Stimulated activated CD8-positive, alpha-beta memory T cell treated with anti-CD3 and anti-CD28 coated beads, Interleukin-7, amount 100 ng/mL, for 48 hours (primary cell): ENCODE measurements at places on chromosomes 6 and 20.

DNA sequence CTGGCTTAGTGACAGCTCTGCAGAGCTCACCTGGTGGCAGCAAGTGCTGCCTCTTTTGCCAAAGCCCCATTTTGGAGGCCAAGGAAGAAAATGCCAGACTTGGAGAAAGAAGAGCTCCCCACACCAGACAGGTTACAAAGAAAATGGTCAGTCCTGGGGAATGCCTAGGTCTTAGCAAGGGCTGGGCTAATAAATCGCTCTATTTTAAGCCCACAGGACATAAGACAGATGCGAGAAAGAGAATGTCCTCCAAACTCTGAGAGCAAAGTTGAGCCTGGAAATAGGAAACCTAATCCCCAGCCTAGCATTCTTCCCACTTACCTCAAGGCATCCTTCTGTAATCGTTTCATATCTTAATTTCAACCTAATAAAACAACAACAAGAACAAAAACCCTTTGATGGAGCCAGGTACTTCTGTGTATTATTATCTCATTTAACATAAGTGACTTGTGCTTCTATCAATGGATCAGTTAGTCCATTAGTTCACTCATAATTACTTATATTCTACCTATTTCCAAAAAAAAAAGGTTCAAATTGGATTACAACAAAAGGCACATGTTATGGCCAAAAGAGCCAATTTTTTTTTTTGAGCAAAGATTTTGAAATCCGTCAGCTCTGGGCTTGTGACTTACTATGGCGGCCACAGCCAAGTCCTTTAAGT is 40.4 kb upstream of the FAM83C start:
- DNase-seq: no peak

- no peak for DNase-seq
Observed at GRCh38 chr6:151440498-151440897, 11.4 kb downstream of the RMND1 start.

DNA sequence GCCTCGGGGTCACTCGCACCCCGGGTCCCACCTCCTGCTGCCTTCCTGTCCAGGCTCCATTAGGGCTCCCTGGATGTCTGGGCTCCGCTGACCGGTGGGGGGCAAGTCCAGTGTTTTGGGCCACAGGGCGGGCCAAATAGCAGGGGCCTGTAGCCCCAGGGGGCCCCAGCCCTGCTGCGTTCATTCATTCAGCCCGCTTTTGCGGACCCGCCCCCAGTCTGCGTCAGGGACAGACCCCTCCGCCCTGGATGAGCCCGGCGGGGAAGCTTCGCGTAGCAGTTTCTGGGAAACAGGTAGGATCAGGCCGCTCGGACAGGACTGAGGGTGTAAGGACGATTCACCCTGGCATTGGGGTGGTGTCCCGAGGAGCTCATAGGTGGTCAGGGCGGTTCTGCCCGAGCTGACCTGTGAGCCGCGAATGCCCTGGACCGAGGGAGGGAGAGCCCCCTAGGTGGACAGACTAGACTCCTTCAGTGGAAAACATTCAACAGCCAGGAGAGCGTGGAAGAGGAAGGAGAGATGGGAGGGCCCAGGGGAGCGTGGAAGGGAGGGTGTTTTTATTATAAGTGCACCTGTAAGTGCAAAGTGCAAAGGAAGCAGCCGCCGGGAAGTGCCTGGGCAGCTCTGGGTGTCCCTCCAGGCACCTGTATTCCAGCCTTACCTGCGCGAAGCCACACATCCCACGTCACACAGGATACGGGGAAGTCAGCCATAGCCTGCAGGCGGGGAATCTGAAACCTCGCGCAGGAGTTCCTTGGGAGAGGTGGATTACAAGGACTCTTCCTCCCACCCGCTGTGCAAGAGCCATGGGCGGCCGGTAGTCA is 662 bp downstream of the ENTPD6 start:
- DNase-seq: no peak

DNA sequence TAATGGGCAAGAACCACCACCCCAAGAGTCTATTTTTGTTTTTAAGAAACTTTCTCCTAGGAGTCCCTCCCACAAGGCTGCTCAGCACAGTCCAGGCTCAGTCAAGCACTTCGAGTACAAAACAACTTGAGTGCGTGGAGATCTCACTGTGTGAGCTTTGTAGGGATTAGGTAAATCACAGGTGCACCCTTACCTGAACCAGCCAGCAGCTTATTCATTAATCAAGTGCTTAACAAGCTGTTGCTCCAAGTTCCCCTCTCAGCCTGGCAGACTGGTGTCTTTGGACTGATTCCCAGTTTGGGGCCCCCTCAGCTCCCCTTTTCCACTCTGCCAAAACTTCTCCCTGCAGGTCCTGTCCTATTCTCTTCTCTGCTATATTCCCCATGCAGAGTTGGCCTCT is 133.1 kb downstream of the LY86 start:
- DNase-seq: no peak

GRCh38 chr6:156886409-156886808 is 109.2 kb downstream of the ARID1B start:
- no peak for DNase-seq
